Activated CD8-positive, alpha-beta memory T cell treated with anti-CD3 and anti-CD28 coated beads, Interleukin-2, amount 10 ng/mL, durations not matched to agents 7 days and 5 days (primary cell): ENCODE measurements at places on chromosomes 11 and 22. TPM values are rescaled to one million over a fixed set of nuclear protein-coding genes. Genes with fewer than 3 reads are reported as not detected.
A peak's percentile ranks its signal among the peaks of the same experiment; 100 is the strongest.

- no peak for DNase-seq
- H3K4me1 ChIP-seq: peaks cover 25% of the 10 kb centered on the region
- no peak overlapping the region for H3K27ac ChIP-seq
- no peaks in the 10 kb centered on the region for H3K27me3 ChIP-seq
- H3K36me3 ChIP-seq: peaks cover 3% of the 10 kb centered on the region
- no peak overlapping the region for H3K4me3 ChIP-seq
These were observed 68.2 kb downstream of the ENDOD1 start for GRCh38 chr11:95157824-95158223.

DNA sequence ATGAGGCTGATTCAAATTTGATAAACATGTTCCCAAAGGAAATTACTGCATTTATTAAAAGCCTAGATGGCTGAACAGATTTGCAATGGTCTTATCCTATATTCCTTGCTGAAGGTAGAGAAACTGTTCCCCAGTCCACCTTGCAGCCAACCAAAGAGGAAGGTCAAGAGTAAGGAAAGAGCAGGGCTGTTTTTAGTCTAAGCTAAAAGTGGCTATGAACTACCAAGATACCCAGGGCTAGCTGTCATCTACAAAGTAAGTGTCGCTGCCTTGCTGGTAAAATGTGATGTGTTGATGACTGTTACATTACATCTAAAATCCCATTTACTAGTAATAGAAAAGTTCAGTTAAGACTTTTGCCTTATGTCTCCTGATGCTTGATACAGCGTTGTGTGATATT lies 290.1 kb upstream of the MPPED2 start:
- no peaks in the 10 kb centered on the region for H3K4me1 ChIP-seq
- no peaks in the 10 kb centered on the region for H3K36me3 ChIP-seq
- H3K27me3 ChIP-seq: no peaks in the 10 kb centered on the region

The SESN3 gene
- 9.3 TPM for total RNA-seq

GRCh38 chr22:43921370-43921769 lies 2.2 kb upstream of the PNPLA3 start:
- H3K27ac ChIP-seq: no peak overlapping the region
- H3K4me1 ChIP-seq: peaks cover 6% of the 10 kb centered on the region
- DNase-seq: no peak
- H3K4me3 ChIP-seq: no peak overlapping the region
- H3K36me3 ChIP-seq: no peaks in the 10 kb centered on the region

The KIAA1671 gene
- total RNA-seq: 11.4 TPM

The CRKL gene
- 90.8 TPM for total RNA-seq

DNA sequence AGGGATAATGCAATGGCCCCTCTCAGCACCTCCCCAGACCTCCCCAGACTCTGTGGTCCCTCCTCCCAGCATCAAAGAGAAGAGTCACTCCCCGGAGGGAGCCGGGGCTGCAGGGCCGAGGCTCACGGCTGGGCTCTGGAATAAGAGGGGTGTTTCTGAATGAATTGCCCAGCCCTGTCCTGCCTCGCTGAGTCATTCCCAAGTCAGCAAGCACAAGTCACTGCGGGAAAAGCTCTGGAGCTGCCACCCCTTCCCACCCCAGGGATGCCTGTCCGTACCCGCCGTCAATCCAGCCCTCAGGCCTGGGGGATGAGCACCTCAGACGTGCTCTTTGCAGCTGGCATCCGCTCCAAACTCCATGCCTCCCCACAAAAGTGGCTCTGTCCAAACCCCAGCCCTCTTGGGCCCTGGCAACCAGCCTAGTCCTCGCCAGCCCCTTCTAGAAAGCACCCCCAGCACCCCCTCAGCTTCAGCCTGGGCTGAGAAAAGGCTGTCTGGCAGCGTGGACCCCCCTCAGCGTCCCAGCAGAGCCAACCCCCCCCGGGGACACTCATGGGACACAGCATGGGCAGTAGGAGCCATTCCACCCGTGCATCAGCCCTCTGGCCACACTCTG lies 22.7 kb downstream of the CELSR1 start:
- H3K27ac ChIP-seq: no peak overlapping the region
- H3K27me3 ChIP-seq: no peaks in the 10 kb centered on the region
- H3K36me3 ChIP-seq: no peaks in the 10 kb centered on the region
- H3K4me3 ChIP-seq: no peak overlapping the region
- no peak for DNase-seq

DNA sequence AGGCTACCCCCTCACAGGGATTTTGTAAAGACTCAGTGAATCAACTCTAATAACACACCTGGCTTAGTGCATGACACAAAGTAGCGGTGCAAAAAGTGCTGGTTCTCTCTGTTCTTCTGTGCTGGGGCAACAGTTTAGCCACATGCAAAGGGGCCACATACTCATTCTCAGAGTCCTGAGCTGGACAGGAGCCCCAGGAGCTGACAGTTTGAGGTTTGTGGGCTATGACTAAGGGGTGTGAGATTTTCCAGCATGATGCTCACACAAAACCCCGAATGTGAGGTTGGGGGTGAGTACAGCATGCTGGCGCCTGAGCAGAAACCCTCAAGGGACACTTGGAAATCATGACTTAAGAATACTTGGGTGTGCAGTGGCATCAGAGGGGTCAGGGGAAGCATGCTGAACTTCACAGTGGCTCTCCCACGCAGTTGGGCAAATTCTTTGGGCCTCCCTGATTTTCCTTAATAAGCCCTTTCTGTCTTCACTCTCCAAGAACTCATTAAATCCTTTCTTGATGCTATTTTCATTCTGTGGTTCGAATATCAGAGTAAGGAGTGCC lies 31.0 kb downstream of the TMPRSS5 start:
- peak; percentile 87 for DNase-seq
- H3K27me3 ChIP-seq: peaks cover 5% of the 10 kb centered on the region
- H3K27ac ChIP-seq: peak overlapping the region; percentile 64
- peaks cover 2% of the 10 kb centered on the region for H3K36me3 ChIP-seq
- peaks cover 39% of the 10 kb centered on the region for H3K4me1 ChIP-seq

The NPAS4 gene
- 0.12 TPM for total RNA-seq

GRCh38 chr11:13098063-13098462 lies 88.9 kb downstream of the RASSF10 start:
- H3K27me3 ChIP-seq: peaks cover 14% of the 10 kb centered on the region
- no peaks in the 10 kb centered on the region for H3K4me1 ChIP-seq
- no peak for DNase-seq
- H3K4me3 ChIP-seq: no peak overlapping the region

DNA sequence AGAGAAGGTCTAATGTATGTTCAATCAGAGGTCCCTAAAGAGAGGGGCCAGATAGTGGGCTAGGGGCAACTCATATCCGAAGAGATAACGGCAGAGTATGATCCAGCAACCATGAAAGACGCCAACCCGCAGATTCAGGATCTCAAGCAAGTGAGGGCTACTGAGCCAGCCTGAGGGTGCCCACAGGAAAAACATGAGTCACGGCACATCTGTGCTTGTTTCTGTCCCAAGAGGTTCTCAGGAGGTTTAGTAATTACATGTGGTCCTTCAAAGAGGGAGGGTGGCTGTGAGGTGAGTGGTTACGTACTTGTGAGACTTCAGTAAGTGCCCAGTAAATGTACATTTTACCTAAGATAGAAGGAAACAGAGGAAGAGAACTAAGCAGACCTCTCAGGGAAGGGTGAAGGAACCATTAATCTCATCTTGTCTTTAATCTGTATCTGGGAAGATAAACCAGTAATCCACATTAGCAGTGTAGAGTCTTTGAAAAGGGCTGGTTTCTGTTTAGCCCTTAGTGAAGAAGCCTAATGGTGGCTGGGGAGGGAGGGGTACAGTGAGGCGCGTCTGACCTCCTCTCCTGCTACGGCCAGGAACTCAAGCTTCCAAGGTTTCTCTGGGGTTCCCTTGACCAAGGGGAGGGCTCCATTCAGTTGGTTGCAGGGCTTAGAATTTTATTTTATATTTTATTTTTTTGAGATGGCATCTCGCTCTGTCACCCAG lies 10.2 kb downstream of the SIRT3 start:
- no peak overlapping the region for H3K27ac ChIP-seq
- H3K27me3 ChIP-seq: no peaks in the 10 kb centered on the region
- peaks cover 7% of the 10 kb centered on the region for H3K4me1 ChIP-seq
- H3K36me3 ChIP-seq: no peaks in the 10 kb centered on the region

DNA sequence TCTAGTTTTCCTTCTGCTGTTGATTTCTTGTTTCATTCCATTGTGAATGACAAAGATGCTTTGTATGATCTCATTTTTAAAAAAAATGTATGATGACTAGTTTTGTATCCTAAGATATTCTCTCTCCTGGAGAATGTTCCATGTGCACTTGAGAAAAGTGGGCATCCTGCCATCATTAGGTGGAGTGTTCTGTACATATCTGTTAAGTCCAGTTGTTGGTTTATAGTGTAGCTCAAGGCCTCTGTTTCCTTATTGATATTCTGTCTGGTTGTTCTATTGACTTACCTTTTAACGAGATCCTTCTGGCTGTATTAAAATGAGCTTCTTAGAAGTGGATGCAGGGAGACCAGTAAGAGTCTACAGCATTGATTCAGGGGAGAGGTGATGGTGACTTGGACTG lies 35.2 kb downstream of the SGSM1 start:
- no peak overlapping the region for H3K27ac ChIP-seq
- no peak for DNase-seq
- H3K4me3 ChIP-seq: no peak overlapping the region
- H3K27me3 ChIP-seq: peaks cover 17% of the 10 kb centered on the region
- peaks cover 18% of the 10 kb centered on the region for H3K4me1 ChIP-seq

DNA sequence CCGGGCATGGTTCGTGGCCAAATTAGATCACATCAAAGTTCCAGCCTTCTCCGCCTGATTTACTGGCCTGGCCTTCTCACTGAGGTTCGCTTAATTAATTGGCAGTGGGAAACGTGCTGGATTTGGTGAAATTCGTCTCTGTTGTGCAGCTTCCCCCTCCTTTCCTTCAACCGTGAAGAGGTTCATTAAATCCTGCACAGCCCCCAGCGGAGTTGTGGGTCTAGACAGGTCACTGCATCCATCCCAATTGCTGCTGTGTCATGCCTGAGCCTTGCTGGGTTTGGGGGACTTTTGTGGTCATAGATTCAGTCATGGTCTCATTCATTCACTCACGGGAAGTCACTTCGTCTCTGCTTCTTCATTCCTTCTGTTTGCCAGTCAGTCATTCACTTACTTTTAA lies 90.0 kb downstream of the INSC start:
- H3K36me3 ChIP-seq: no peaks in the 10 kb centered on the region
- peak; percentile 34 for DNase-seq
- H3K4me3 ChIP-seq: no peak overlapping the region
- no peak overlapping the region for H3K27ac ChIP-seq

GRCh38 chr11:71281204-71281603 lies 28.8 kb upstream of the SHANK2 start:
- no peaks in the 10 kb centered on the region for H3K36me3 ChIP-seq
- no peak overlapping the region for H3K4me3 ChIP-seq
- no peaks in the 10 kb centered on the region for H3K4me1 ChIP-seq
- no peaks in the 10 kb centered on the region for H3K27me3 ChIP-seq

DNA sequence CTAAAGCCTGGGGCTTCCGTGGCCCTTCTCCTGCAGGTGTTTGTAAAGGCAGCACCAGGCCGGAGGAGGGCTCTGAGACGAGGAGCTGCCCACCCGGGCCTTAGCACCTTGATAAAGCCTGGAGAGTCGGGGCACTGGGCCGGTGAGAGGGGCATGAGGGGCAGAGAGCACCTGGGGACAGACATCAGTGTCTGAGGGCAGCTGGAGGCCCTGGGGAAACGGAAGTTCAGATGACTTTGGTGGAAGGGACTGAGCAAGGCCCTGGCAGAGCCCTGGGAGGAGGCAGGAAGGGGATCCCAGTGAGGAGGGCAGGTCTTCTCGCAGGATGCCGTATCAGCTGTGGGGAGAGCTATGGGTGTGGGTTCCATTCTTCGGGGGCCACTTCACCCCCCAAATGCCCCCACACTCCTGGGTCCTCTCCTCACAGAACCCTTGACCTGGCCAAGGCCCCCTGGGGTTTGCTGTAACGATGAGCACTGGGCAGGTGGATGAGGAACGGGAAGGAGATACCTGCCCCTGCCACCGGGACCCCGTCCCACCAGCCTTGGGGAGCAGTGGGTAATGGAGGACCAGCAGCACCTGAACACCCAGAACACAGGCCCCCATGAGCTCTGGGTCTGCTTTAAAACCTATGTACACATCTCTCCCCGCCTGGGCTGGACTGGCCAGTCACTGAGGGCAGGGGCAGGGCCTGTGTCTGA lies 7.4 kb downstream of the C1QTNF6 start:
- H3K27ac ChIP-seq: no peak overlapping the region
- H3K4me1 ChIP-seq: peaks cover 35% of the 10 kb centered on the region
- H3K36me3 ChIP-seq: no peaks in the 10 kb centered on the region
- no peaks in the 10 kb centered on the region for H3K27me3 ChIP-seq

GRCh38 chr22:22802339-22802970 lies 85.2 kb upstream of the IGLL5 start:
- H3K36me3 ChIP-seq: no peaks in the 10 kb centered on the region
- no peak overlapping the region for H3K4me3 ChIP-seq
- H3K27ac ChIP-seq: no peak overlapping the region
- DNase-seq: peak; percentile 60

- peaks cover 8% of the 10 kb centered on the region for H3K27me3 ChIP-seq
- peaks cover 41% of the 10 kb centered on the region for H3K4me1 ChIP-seq
- H3K27ac ChIP-seq: peak overlapping the region; percentile 92
- peaks cover 28% of the 10 kb centered on the region for H3K36me3 ChIP-seq
- DNase-seq: peak; percentile 65
- peak overlapping the region; percentile 97 for H3K4me3 ChIP-seq
These were observed 1.5 kb downstream of the PTPRJ start for GRCh38 chr11:47981667-47982404.

The CRYBB3 gene
- 0.52 TPM for total RNA-seq

DNA sequence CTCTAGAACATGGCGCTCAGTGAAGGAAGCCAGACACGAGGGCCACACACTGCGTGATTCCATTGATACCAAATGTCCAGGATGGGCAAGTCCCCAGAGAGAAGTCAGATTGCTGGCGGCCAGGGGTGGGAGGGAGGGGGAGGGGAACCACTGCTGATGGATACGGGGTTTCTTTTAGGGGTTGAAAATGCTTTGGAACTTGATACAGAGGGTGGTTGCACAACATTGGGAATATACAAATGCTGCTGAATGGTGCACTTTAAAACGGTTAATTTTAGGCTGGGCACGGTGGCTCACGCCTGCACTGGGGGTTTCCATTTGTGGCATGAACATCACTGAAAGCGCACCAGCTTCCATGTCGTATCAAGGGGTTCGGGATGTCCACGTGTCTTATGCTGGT lies 5.1 kb downstream of the TSPO start:
- H3K27ac ChIP-seq: no peak overlapping the region
- peaks cover 9% of the 10 kb centered on the region for H3K4me1 ChIP-seq
- H3K27me3 ChIP-seq: no peaks in the 10 kb centered on the region

DNA sequence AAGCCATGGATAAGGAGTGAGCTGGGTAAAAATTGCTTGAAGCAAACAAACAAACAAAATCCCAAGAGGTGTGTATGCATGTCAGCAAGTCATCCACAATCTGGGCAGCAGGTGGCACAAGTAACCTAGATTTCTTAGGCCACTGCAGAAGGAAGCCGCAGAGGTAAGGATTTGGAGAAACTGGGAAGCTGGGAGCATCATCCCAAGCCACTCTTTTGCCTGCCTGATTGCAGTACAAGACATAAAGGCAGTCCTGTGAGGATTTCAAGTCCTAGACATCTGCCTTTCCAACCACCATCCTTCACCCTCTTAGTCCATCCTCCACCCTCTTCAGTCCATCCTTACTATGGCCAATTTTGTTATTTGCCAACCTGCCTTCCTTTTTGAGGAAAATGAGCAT lies 67.2 kb upstream of the BMAL1 start:
- H3K27me3 ChIP-seq: no peaks in the 10 kb centered on the region
- peak; percentile 57 for DNase-seq
- no peaks in the 10 kb centered on the region for H3K36me3 ChIP-seq
- peaks cover 33% of the 10 kb centered on the region for H3K4me1 ChIP-seq
- no peak overlapping the region for H3K27ac ChIP-seq
- H3K4me3 ChIP-seq: no peak overlapping the region

GRCh38 chr11:110526323-110526722 lies 96.6 kb downstream of the FDX1 start:
- no peaks in the 10 kb centered on the region for H3K27me3 ChIP-seq
- H3K4me1 ChIP-seq: peaks cover 48% of the 10 kb centered on the region
- peaks cover 49% of the 10 kb centered on the region for H3K36me3 ChIP-seq
- H3K4me3 ChIP-seq: peak overlapping the region; percentile 49
- H3K27ac ChIP-seq: peak overlapping the region; percentile 86
- peak; percentile 57 for DNase-seq

The ARL14EP gene
- 28.3 TPM for total RNA-seq
